Activated CD4-positive, alpha-beta T cell treated with anti-CD3 and anti-CD28 coated beads, Interleukin-2, amount 50 U/mL, for 48 hours (primary cell): ENCODE measurements at places on chromosomes 11 and 22.

DNA sequence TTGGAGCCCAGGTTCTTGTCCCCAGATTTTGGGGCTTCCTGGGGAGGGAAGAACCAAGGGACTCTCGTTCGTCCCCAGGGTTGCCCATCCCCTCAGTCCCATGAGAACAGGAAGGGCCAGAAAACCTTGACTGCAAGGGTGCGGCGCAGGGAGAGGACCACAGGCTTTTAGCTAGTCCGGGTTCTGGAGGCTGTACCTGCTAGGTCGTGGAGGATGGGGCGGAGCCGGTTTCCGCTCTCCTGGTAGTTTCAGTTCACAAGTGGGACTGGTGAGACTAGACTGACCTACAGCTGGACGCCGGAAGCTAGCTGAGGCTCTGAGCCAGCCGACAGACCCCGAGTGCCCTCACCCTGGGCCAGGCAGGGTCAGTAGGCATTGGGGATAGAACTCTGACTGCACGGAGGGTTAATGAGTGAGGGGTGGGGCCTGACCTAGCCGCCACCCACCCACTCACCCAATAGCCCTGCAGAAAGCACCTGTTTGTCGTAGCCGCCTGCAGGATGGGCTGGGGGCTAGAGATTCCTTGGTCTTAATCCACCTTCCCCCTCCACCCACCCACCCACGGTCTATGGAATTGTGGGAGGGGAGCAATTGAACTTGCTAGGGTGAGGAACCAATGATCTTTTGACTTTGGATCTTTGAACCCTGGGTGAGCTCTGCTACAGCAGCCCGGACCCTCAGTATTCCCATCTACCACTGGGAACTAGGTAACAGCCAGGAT, 1.5 kb downstream of the MAFF start:
- peak; percentile 46 for DNase-seq

- DNase-seq = no peak
Observed at GRCh38 chr11:60169264-60169915, 13.5 kb downstream of the MS4A6A start.

GRCh38 chr22:49767355-49768062, 60.2 kb downstream of the BRD1 start:
- peak; percentile 28 for DNase-seq

DNA sequence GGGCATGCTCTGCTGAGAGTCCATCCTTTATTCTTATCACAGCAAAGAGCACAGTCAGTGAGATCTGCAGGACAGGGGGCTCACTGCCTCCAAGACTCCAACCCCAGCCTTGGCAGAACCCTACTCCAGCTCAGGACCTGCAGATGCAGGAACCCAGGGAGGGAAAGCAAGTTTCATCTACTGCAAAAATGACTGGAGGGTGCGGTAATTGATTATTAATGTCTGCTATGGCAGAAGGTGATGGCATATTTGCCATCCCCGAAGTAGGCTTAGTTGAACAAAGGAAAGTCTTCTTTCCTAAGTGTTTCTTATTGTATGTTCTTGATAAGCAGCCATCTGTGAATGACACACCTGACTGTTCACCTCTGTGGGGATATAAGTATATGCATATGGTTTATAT, 9.2 kb downstream of the SCUBE1 start:
- DNase-seq = no peak

GRCh38 chr11:116517077-116517476, 255.7 kb downstream of the BUD13 start:
- no peak for DNase-seq

DNA sequence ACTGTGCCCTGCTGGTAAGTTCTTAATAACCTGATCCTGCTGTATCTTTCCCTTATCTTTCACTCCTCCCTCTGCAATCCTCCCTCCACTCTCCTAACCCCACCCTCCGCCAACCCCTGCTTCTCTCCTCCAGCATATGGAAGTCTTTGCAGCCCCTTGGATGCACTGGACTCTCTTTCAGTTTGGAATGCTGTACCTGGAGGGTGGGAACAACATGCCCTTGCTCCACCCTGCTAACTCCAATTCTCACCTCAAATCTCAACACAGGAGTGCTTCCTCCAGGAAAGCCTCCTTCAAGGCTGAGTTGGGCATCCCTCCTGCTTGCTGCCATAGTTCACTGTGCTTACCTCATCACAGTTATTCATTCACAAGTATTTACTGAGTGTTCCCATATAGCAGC, 52.8 kb upstream of the LDLRAD3 start:
- no peak for DNase-seq

GRCh38 chr22:45207981-45208664, 32.6 kb downstream of the KIAA0930 start:
- DNase-seq = no peak

GRCh38 chr22:43004362-43005035, 10.4 kb downstream of the PACSIN2 start:
- no peak for DNase-seq

DNA sequence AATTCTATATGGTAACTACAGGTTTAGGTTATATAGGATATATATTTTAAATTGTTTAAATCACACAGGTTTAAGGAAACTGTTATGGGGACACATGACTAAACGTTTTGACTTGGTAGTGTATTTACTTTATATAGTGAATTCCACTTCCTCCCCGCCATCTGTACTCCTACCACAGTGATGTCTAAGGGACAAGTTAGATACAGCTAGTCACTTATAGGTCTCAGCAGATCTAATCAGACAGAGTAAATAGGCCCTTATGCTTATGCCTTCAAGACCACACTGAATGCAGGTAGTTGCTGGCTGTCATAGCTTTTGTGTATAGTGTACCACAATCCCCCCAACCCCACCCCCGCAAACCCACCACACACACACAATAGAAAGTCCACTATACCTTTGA, 8.2 kb downstream of the SESN3 start:
- no peak for DNase-seq

- no peak for DNase-seq
Observed at GRCh38 chr11:27933992-27934829, 173.7 kb downstream of the KIF18A start.

DNA sequence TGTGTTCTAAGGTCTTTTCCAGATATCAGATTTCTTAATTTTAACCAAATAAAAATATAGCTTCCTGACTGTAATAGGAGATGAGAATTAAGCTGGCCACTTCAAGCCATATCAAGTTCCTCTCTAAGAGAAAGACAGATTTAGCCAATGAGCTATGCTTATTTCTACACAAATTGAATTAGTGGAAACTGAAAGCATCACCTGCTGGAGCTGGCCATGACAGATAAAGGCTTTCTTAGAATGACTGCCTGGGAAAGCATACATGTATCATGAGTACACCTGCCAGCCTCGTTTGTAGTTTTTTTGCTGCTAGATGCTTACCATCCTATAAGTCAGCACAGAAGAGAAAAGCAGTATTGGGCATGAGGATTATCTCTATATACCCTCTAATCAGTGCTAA, 53.5 kb upstream of the DBX1 start:
- no peak for DNase-seq

- DNase-seq = no peak
Observed at GRCh38 chr11:95697614-95698408, 91.8 kb downstream of the FAM76B start.

DNA sequence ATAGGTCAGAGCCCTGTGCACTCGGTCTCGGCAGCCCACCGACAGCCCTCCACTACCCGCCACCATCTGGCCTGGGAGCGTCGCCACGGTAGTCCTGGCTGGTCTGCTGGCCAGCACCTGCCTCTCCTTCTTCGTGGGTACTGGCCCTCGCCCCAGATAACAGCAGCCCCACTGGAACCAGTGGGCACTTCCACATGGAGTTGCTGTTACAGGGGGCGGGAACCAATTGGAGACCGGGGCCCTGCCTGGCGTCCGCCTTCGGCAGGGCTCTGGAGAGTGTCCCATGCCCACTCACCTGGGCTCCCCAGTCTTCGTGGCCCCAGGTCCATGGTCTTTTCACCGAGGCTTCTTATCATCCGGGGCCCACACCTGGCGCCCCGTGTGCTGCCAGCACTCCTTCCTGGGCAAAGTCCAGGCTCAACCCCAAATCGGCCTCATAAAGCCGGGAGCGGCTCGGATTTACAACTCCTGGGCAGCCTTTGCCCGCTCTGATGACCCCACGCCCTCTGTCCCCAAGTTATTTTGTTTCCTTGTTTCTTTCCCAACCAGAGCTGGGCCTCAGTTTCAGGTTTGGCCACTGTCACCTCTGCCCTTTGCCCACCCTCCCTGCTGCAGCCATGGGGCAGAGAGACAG, 12.9 kb upstream of the EHD1 start:
- DNase-seq = no peak

- no peak for DNase-seq
Observed at GRCh38 chr11:10139656-10140055, 154.4 kb downstream of the SBF2 start.

DNA sequence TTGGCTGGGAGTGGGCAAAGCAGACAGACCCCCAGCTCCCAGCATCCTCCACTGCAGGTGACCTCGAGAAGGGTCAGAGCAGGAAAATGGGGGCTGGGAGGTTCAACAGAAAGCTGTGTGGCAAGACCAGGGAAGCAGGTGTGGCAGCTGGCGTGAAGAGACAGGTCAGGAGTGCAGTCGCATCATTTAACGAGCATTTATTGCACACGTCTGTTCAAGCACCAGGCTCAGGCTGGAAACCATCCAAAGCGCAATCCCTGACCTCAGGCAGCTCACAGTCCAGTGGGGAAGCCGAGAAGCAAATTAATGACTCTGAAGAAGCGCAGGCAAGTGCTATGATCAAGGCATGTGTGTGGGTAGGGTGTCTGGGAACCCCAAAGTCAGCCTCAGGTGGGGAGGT, 7.4 kb downstream of the SLC25A45 start:
- DNase-seq = no peak

GRCh38 chr11:126160345-126161022, 51.0 kb downstream of the RPUSD4 start:
- no peak for DNase-seq

DNA sequence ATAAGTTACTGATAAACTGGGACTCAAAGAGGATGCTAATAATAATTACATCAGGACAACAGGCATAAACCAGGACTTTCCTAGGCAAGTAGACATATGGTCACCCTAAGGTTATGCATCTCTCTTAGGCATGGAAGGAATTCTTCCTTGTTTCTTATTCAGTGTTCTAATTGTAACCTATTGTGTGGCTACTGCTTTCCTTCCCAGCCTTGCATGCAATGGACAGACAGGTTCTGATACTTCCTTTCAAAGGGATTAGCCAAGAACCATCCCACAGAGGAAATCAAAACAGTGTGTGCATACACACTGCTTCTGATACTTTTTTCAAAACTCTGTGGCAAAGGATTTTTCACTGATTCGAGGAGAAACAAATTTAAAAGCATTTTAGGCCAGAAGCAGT, 48.3 kb downstream of the RRAS2 start:
- no peak for DNase-seq

- no peak for DNase-seq
Observed at GRCh38 chr11:14529951-14530350, 9.8 kb upstream of the PSMA1 start.

DNA sequence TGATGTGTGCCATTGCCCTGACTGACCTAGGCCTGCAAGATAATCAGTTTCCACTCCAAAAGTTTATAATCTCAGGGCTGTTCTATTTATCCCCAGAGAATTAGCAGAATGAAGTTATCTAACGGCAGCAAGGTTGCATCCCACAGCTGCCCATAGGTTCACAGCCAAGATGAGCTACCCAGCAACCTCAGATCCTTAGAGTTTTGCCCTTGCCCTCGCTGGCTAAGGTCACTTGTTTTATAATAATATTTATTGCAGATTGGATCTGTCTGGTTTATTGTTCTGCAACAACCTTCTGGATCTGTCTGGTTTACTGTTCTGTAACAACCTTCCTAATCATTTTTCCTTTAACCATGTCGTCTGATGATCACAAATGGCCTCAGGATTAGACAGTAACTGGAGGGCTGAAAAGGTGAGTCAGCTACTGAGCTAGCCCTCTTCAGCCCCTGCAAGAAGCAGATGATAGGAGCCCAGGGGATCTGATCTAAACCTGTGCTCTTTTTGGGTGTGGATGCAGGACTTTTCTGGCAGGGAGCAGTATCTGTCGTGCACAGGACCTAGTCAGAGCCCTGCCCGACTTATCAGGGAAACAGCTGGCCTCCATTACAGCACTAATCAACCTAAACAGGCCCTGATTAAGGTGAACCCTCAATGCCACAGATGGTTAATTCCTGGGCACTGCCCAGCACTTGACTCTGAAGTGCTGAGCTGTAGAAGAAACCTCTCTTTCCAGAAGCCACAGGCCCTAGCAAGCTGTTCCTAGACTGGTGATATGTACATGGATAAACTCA, 642.9 kb upstream of the KIRREL3 start:
- no peak for DNase-seq

GRCh38 chr11:84384731-84385130, 1098.6 kb upstream of the CCDC90B start:
- peak; percentile 20 for DNase-seq

DNA sequence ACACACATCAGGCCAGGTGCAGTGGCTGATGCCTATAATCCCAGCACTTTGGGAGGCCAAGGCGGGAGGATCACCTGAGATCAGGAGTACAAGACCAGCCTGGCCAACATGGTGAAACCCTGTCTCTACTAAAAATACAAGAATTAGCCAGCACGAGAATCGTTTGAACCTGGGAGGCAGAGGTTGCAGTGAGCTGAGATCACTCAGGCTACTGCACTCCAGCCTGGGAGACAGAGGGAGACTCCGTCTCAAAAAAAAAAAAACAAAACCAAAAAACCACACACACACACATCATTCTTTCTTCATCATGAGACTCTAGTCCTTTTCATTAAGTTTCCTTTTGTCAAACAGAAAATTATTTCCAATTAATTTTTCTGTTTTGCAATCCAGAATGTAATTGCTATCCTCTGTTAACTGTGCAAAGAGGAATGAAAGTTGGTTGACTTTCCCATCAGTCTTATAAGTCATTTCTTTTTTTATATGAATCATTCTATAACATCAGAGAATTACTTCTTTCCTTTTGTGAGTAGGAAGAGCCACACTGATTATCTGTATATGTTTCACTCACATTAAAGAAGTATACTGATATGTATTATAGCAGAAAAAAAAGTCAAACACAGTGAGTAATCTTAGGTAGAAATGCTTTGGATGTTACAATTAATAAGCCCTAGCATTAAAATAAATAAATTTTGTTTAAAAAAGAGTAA, 52.2 kb downstream of the HORMAD2 start:
- no peak for DNase-seq

- DNase-seq = no peak
Observed at GRCh38 chr11:26572770-26573402, 823 bp upstream of the MUC15 start.

DNA sequence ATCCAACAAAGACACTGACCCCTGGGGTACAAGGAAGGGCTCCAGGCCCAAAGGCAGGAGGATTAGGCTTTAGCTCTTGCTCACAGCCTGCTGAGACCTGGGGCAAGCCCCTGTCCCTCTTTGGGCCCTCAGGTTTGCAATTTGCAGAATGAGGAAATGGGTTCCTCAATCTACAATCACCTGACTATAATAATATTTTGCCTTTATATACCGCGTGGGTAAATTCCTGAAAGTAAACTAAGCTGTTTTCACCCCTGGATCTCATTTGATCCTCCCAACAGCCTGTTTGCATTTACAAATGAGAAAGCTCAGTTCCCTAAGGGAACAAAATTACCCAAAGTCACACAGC, 797 bp downstream of the STARD10 start:
- DNase-seq = no peak

- no peak for DNase-seq
Observed at GRCh38 chr22:32352681-32353080, 5.0 kb upstream of the RFPL3 start.

- no peak for DNase-seq
Observed at GRCh38 chr11:128040603-128041002, 546.8 kb downstream of the ETS1 start.

GRCh38 chr11:117449111-117449693, 121.5 kb downstream of the CEP164 start:
- DNase-seq = no peak

- no peak for DNase-seq
Observed at GRCh38 chr11:15901054-15901453, 455.3 kb downstream of the SOX6 start.
